H54 (cell line): ENCODE measurements at places on chromosomes 6 and 20.

DNA sequence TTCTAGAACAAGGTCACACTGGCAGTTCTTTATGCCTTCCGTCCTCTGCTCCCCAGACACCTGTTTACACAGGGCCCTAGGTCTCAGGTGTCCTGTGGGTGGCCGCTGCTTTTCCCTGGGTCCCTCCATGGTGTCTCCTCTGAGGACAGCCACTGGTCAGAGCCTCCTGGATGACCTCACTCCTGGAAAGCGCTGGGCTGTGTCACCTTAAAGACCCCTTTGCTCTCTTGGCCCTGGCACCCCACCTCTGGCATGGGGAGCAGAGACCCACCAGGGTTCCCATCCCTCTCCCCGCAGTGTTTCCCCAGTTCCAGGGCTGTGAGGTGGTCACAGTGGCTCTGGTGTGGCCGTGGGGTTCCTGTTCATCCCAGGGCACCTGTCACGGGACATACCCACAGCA, 33.9 kb downstream of the NTSR1 start:
- DNase-seq: no peak

DNA sequence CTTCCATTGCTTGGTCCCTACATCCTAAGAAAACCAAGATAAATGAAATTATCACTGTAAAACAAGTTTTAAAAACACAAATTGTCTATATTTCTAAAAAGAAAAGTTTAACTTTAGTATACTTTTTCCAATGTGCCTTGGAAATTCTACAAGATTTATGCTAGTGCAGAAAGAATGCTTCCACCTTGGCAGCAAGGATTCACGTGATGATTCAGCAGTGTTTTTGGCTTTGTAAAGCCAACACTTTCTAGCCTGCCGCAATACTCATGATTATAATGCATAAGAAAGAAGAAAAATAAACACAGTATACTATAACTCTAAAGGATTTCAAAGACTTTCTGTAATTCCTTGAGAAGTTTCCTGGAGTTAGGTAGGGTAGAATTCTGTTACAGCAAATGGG, 442.7 kb downstream of the TENT5A start:
- no peak for DNase-seq

GRCh38 chr6:104613416-104614001, 246.2 kb downstream of the HACE1 start:
- no peak for DNase-seq

- peak; percentile 63 for DNase-seq
Measured at GRCh38 chr6:31729979-31730630, 1.0 kb upstream of the DDAH2 start.

- DNase-seq: no peak
Measured at GRCh38 chr6:146916435-146917025, 287.7 kb upstream of the STXBP5 start.

GRCh38 chr6:11586536-11586935, 49.0 kb downstream of the TMEM170B start:
- DNase-seq: peak; percentile 40

- DNase-seq: peak; percentile 65
Measured at GRCh38 chr6:4776493-4777393, 539 bp downstream of the CDYL start.

GRCh38 chr20:33704197-33704924, 15.7 kb downstream of the PXMP4 start:
- no peak for DNase-seq

- DNase-seq: no peak
Measured at GRCh38 chr6:44309092-44309491, 4.1 kb downstream of the AARS2 start.

DNA sequence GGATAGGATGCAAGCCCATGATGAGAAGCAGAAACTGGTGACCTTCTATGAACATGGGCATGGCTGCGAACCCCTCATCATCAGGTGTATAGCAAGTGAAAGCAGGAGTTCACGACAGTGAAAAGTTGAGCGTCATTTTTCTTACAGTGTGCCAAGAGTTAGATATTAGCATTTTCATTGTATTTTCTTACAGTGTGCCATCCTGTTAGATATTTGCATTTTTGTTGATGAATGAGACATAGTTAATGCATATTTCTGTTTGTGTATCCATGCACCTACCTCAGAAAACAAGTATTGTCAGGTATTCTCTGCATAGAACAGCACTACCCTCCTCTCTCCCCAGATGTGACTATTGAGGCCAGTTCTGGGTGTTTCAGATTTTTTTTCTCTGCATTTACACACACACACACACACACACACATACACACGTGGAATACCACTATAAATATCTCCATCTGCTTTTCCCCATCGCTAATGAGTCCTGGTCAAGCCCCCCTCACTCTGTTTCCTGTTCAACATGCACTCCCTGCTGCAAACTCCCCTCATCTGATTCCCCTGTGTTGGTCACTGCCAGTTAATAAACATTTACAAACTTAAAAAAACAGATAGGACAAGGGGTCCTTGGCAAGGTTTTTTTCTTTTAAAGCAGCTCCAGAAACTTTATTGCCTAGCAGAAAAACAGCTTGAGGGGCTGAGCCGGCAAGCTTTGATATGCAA, 41.7 kb downstream of the PLN start:
- no peak for DNase-seq

GRCh38 chr20:40953856-40954255, 74.8 kb upstream of the TOP1 start:
- no peak for DNase-seq

GRCh38 chr6:145836170-145836569, 21.6 kb upstream of the FBXO30 start:
- no peak for DNase-seq

DNA sequence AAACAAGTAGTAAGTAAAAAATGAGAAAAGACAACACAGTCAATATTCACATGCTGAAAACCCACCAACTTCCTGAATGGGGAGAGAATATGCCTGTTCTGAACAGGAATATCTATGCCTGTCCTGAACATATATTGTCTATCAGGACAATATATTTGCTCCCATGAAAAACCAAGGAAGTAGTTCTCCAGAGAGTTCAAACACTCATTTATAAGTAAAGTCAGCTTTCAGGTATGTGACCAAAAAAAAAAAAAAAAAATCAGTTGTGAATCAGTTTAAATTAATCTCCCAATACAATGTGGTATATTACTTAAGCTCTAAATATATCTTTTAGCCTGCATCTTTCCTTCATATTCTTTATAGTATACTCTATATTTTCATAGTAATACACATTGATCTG, 119.5 kb downstream of the MYB start:
- no peak for DNase-seq

DNA sequence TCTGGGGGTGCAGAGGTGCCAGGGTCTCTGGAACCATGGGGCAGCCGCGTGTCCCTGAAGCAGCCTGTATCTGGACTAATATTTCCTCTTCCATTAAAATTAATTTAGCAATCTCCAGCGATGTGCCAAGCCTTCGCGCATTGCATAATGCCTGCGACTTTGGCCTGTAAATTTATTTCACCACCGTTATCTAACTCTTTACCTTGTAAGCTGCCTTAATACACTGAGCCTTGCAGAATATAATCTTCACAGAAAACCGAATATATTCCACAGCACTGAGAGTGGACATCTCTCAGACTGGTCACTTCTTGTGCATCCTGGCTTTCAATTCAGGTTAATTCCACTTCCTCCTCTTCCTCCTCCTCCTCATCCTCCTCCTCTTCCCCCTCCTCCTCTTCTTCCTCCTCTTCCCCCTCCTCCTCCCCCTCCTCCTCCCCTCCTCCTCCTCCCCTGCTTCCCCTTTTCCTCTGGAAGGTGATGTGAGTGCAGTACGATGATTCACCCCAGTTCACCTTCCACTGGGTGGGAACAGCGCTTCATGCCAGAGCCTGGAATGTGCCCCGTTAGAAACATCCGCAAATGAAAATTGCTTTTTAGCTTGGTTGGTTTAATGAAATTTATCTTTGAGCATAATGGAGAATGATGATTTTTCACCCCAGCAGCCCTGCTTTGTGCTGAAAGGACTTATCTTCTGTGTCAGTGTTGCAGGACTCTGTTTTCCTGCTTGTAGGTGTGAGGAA, 101.4 kb downstream of the CDH4 start:
- DNase-seq: peak; percentile 75

DNA sequence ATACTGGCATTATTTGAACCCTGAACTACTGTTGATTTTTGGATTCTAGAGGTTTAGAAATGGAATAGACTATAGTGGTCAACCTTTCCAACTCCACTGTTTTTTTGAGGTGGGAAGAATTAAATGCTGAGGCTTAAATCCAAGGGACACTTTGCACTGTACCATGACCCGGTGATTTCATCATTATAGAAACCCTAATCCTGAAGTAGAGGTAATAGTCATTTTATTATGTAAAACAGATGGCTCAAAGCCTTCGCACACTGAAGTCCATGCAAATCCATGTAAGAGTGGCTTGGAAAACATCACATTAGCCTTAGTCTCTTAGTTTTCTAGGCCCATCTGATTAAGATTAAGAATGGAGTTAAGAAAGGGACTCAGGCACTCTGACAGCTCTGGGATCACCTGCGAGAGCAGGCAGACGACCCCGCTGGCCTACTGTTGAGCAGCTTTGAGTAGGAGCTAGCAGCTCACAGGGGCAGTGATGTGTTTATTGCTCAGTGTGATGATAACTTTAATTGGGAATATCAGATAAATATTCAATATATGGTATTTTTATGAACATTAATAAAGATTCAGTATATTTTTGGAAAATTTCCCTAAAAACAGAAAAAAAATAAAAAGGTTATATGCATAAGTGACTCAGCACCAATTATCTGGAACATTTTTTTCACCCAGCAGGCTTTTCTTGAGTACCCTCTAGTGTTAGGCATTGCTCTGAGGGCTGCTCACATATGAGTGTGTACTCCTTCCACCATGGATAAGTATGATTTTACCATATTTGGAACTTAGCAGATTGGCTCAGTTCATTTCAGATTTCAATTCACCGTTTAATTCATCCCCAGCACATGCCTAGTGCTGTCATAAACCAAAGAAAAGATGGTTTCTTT, 13.4 kb downstream of the SLX4IP start:
- no peak for DNase-seq

GRCh38 chr6:147534116-147534860, 25.8 kb downstream of the SAMD5 start:
- no peak for DNase-seq

- DNase-seq: no peak
Measured at GRCh38 chr20:62860391-62860923, 1.2 kb downstream of the TCFL5 start.

- no peak for DNase-seq
Measured at GRCh38 chr6:20313960-20314530, 87.6 kb upstream of the E2F3 start.

- no peak for DNase-seq
Measured at GRCh38 chr6:145199961-145200360, 535.4 kb downstream of the EPM2A start.

- DNase-seq: no peak
Measured at GRCh38 chr6:33950891-33951889, 147.4 kb upstream of the MLN start.

DNA sequence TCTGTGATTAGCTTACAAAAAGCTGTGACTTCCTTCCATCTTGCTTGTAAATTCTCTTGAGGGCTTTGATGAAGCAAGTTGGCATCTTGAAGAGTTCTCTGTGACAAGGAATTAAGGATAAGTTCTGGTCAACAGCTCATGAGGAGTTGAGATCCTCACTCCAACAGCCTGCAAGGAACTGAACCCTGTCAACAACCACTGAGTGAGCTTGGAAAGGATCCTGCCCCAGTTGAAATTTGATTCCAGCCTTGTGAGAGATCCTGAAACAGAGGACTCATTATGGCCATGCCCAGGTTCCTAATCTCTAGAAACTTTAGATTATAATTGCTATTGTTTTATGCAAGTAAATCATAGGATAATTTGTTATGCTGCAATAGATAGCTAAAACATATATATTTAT, 133.7 kb downstream of the PTCHD4 start:
- no peak for DNase-seq

- no peak for DNase-seq
Measured at GRCh38 chr6:157670466-157671186, 152.4 kb upstream of the SNX9 start.

- DNase-seq: no peak
Measured at GRCh38 chr6:134519465-134519864, 201.6 kb upstream of the SGK1 start.

- no peak for DNase-seq
Measured at GRCh38 chr20:19977373-19977770, 39.8 kb upstream of the NAA20 start.

DNA sequence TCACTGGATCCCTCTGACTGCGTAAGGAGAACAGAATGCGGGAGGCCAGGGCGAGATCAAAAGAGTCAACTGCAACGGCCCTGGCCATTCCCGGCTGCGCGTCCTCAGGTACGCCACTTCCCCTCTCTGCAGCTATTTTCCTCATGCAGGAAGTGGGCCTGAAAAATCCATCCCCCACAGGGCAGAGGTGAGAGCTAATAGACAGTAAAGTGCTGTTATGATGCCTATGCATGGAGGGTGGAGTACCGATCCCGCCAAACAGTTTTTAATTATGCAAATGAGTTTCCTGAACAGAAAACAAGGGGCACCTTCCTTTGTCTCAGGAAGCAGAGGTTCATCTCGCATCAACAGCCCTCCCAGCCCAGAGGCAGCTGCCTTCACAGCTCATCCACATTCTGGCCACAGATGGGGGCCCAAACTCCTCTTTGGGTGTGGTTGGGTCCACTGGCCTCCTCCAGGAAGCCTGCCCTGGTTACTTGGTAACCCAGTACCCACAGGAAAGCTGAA, 9.3 kb downstream of the PREX1 start:
- DNase-seq: no peak

GRCh38 chr6:156840606-156841005, 63.4 kb downstream of the ARID1B start:
- no peak for DNase-seq

GRCh38 chr6:72440611-72441010, 181.3 kb upstream of the KCNQ5 start:
- no peak for DNase-seq

GRCh38 chr6:12527339-12527738, 189.2 kb upstream of the PHACTR1 start:
- no peak for DNase-seq

- DNase-seq: no peak
Measured at GRCh38 chr6:162151021-162151665, 576.4 kb downstream of the PRKN start.

DNA sequence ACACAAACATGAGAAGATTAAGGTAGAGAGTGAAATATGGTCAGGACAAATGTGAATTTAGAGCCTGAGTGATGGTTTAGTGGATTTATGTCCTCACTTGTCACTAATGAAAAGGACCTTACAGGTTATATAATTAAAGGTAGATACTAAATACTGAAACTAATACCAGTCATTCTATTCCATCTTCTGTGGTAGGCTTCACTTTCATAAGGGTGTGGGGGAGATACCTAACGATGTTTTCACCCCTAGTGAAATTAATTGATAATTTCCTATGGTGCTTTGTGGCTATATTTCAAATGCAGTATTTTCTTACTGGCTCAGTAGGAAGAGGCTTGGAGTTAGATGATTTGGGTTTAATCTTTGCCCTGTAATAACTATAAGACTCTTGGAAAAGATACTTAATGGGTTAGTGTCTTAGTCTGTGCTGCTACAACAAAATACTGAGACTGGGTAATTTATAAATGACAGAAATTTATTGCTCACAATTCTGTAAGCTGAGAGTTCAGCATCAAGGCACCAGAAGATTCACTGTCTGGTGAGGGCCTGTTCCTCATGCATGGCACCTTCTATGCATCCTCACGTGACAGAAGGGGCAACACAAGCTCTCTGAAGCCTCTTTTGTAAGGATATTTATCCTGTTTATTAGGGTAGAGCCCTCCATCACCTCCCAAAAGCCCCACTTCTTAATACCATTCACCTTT, 21.3 kb downstream of the RNF217 start:
- no peak for DNase-seq

- no peak for DNase-seq
Measured at GRCh38 chr6:53238311-53238710, 89.7 kb upstream of the GCM1 start.
